Testis (tissue), 5 donors: ENCODE measurements at places on chromosomes 7 and 10. TPM values are rescaled to one million over a fixed set of nuclear protein-coding genes. Genes with fewer than 3 reads are reported as not detected.

DNA sequence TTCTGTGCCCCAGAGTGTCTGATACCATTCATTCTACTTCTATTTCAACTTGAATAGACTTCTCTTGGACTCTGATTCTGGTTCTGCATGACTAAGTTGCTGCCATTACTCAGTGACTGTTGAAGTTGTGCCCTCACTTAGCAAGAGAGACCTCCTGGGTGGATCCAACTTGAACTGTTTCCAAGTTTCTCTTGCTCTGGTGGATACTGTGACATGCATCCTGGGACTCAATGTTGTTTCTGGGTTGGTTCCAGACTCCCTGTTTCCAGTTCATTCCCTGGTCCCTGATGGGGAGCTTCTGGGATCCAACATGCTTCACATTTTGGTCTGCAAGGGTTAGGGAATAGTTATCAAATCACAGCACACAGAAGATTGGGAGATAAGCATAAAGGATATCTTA, 26.2 kb upstream of the PRPF18 start:
- no peaks in the 10 kb centered on the region for H3K4me1 ChIP-seq
- no peaks in the 10 kb centered on the region for H3K36me3 ChIP-seq
- no peak overlapping the region for H3K4me3 ChIP-seq
- no peaks in the 10 kb centered on the region for H3K27me3 ChIP-seq

DNA sequence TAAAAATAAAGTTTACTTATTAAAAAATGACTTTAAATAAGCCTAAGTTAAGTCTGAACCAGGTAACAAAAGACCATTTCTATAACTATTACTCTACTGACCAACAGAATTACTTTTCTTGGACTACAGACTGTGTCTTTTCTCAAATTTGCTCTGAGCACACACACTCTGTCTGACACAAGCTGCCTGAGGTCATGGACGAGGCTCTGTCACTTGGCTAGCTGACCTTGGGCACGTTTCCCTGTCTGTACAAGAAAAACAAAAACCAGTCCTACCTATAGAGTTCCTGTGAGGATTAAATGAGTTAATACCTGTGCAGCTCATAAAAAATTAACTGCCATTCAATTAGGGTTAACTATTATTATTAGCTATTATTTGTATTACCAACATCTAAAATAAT, 22.9 kb downstream of the ATE1 start:
- no peak overlapping the region for H3K4me3 ChIP-seq
- no peak for DNase-seq
- no peak overlapping the region for H3K27ac ChIP-seq
- no peaks in the 10 kb centered on the region for H3K27me3 ChIP-seq

DNA sequence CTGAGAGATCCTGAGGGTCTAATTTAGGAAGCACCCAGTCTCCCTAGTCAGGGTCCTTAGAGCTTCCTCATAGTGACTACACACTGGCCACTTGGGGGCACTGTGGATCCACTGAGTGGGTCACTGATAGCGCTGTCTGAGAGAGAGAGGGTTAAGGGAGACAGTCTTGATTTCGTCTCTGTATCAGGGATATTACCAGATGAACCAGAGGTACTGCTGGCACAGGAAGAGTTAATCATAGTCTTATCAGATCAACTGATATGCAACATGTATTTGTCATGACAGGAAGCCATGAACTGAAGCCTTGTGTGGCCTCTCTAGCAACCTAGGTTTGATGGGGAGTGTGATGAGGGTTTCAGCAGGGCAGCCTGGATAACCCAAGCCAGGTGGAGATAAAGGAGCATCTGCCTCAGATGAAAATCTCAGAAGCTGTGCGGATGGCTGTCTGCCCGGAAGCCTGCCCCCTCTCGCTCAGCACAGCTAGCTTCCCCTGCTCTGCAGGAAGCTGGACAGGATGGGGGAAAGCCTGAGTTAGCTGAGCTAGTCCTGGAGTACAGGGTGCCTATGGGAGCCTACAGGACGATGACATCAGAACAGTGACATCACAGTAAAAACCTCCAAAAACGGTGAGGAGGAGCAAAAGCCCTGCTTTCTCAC, 214.0 kb upstream of the PRSS1 start:
- H3K27me3 ChIP-seq = no peaks in the 10 kb centered on the region
- no peaks in the 10 kb centered on the region for H3K4me1 ChIP-seq
- no peak overlapping the region for H3K4me3 ChIP-seq
- H3K36me3 ChIP-seq = no peaks in the 10 kb centered on the region
- peak; percentile 65 for DNase-seq

- no peak for DNase-seq
- no peaks in the 10 kb centered on the region for H3K36me3 ChIP-seq
- H3K27ac ChIP-seq = no peak overlapping the region
Measured at GRCh38 chr10:4770801-4771553, 55.0 kb upstream of the AKR1E2 start.

GRCh38 chr7:25084821-25085220, 40.2 kb downstream of the CYCS start:
- no peaks in the 10 kb centered on the region for H3K27me3 ChIP-seq
- H3K36me3 ChIP-seq = no peaks in the 10 kb centered on the region
- H3K4me3 ChIP-seq = no peak overlapping the region
- DNase-seq = no peak
- no peak overlapping the region for H3K27ac ChIP-seq

WNT16 gene
- 0.12 TPM for total RNA-seq

SNCG gene
- 8.3 TPM for total RNA-seq

DNA sequence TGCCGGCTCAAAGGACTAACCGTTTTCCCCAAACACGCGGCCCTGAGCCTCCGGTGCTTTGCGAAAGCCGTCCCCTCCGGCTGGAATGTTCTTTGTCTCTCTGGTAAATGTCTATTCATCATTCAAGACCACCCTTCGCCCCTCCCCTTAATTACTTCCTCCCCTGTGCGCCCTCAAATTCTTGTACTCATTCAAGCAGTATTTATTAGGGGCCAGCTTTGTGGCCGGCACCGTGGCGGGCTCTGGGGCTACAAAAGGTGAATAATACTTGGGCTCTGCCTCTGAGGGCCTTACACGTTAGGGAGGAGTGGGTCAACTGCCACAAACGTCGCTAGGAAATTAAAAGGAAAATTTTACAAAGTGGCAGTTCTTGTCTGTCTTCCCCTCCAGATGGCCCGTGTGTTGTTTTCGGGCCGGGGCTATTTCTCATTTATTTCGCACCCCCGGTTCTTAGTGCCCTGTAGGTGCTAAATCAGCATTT, 1.5 kb upstream of the MEST start:
- no peaks in the 10 kb centered on the region for H3K27me3 ChIP-seq
- DNase-seq = no peak
- H3K4me1 ChIP-seq = peaks cover 32% of the 10 kb centered on the region
- peak overlapping the region; percentile 59 for H3K4me3 ChIP-seq
- no peaks in the 10 kb centered on the region for H3K36me3 ChIP-seq
- no peak overlapping the region for H3K27ac ChIP-seq

NT5C3A gene
- total RNA-seq = 23.8 TPM

KEL gene
- 124 TPM for total RNA-seq

DNA sequence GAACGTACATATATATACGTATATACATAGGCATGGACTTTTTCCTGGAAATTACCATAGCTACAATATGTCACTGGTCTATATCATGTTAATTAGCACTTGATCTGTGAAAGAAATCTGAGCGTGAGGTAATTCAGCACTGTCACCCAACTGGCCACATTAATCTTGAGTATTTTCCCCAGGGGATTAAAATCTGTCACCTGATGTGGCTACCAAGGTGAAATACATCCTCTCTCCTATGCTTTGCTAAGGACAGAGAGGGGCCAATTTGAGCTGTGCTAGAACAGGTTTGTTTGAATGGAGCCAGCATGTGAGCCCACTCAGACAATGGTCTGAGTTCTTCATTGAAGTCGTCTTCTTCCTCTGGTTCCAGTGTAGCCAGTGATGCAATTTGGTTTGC, 33.3 kb downstream of the CYCS start:
- no peaks in the 10 kb centered on the region for H3K36me3 ChIP-seq
- H3K4me1 ChIP-seq = no peaks in the 10 kb centered on the region
- no peak overlapping the region for H3K4me3 ChIP-seq
- no peak for DNase-seq

- no peak for DNase-seq
- no peak overlapping the region for H3K27ac ChIP-seq
- no peaks in the 10 kb centered on the region for H3K36me3 ChIP-seq
- no peak overlapping the region for H3K4me3 ChIP-seq
- no peaks in the 10 kb centered on the region for H3K27me3 ChIP-seq
Measured at GRCh38 chr7:151624246-151624928, 104.7 kb upstream of the RHEB start.

GRCh38 chr7:24601600-24601999, 28.3 kb downstream of the PALS2 start:
- no peaks in the 10 kb centered on the region for H3K4me1 ChIP-seq
- DNase-seq = no peak
- H3K27ac ChIP-seq = no peak overlapping the region
- H3K27me3 ChIP-seq = no peaks in the 10 kb centered on the region
- H3K36me3 ChIP-seq = no peaks in the 10 kb centered on the region

TCAF2 gene
- total RNA-seq = 3.1 TPM

GRCh38 chr7:44887293-44887692, 2.0 kb upstream of the PURB start:
- no peak for DNase-seq
- no peak overlapping the region for H3K4me3 ChIP-seq
- H3K4me1 ChIP-seq = peaks cover 6% of the 10 kb centered on the region
- no peaks in the 10 kb centered on the region for H3K27me3 ChIP-seq
- no peaks in the 10 kb centered on the region for H3K36me3 ChIP-seq

DNA sequence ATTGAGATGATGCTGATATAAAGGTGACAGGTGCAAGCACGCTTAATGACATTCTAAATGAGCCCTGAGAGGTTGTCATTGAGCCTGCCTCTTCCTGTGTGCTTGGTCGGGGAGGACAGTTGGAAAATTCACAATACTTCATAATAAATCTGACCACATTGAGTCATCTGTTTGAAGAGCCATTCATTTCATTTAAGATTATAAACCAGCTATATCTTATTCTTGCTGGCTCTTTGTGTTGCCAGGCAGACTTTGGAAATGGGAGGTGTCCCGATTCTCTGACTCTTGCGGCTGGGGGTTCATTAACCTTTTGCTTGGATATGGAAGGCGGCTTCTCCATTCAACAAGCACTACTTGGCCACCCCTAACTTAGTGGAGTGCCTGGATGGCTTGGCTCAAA, 198.2 kb downstream of the FANK1 start:
- H3K4me3 ChIP-seq = no peak overlapping the region
- no peak overlapping the region for H3K27ac ChIP-seq
- H3K27me3 ChIP-seq = no peaks in the 10 kb centered on the region
- H3K4me1 ChIP-seq = no peaks in the 10 kb centered on the region
- H3K36me3 ChIP-seq = no peaks in the 10 kb centered on the region
- DNase-seq = no peak

DNA sequence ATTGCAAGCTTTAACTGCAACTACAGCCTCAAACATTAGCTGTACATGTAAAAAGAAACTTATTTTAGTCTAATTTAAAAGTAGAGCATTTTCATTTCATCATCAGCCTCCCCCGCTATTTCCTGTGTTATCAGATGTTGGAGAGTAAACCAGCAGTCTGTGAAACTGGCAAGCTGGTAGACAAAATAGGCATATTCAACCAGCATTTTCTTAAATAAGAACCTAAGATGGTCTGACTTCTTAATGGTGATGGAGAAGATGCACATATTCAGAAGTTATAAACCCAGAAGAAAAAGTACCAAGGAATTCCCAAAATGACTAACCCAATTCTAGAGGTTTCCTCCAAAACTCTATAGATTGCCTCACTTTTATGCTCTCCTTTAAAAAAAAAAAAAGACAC, 24.9 kb downstream of the PIK3AP1 start:
- H3K27me3 ChIP-seq = no peaks in the 10 kb centered on the region
- DNase-seq = no peak
- H3K27ac ChIP-seq = no peak overlapping the region
- no peaks in the 10 kb centered on the region for H3K4me1 ChIP-seq
- H3K36me3 ChIP-seq = no peaks in the 10 kb centered on the region

MTG1 gene
- total RNA-seq = 72.9 TPM
